ENCODE measurements at places on chromosomes 1 and 21.

DNA sequence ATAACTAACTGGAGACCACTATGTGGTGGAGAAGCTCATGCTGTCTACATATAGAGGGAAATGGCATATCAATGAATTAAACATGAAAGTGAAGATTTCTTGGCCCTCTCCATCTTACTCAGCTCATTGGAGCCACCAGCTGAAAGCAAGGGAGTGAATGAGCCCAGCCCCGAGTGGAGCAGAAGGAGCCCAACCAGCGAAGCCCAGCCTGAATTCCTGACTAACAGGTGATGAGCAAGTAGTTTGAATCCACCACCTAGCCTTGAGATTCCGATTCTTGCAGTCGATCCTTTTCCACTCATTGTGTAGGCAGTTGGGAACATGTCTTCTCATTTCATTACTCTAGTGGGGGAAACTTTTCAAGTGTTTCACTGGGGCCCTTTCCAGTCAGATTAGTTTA is 18.6 kb upstream of the ST6GALNAC3 start:
- DNase-seq, result no peak

GRCh38 chr1:218683242-218683641 is 338.1 kb downstream of the TGFB2 start:
- DNase-seq, result no peak

DNA sequence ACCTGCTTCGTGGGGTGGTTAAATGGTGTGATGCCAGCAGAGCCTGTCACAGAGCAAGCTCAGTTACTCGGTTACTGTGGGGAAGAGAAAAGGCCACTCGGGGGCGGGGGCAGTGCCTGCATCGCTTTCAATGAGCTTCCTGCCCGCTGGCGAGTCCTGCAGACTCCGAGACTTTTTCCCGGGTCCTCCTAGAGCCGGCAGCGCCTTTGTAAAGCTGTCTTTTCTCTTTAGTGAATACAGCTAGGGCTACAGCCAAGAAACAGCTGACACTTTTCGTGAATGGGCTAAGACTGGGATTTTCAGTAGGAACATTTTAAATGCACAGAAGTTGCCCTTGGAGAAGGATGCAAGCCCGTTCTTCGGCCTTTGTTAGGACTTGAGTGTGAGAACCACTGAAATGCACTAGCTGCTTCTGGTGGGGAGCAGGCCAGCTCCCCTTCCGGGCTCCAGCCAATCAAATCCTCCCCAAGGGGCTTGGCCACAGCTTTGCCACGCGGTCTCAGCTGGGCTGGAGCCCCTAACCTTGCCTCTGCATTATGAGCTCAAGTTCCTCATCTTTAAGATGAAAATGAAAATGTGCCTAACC is 23.4 kb upstream of the EFHD2 start:
- DNase-seq, result peak; percentile 14

DNA sequence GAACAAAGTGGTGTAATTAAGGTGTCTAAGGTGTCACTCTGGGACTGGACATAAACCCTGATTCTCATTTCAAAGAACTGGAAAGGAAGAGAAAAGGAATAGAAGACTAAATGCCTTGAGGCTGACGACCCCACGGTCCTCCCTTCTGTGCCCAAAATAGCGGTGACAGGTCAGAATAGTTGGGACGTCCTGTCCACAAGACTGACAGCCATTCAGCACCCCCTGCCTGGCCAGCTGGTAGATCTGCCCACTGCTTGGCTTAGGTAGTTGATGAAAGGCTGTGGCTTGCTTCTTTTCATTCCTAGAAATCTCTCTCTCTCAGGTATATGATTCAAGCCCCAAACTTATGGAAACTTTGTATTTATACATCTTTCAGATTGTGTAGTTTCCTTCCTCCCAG is 26.4 kb upstream of the CREG1 start:
- DNase-seq, result no peak

DNA sequence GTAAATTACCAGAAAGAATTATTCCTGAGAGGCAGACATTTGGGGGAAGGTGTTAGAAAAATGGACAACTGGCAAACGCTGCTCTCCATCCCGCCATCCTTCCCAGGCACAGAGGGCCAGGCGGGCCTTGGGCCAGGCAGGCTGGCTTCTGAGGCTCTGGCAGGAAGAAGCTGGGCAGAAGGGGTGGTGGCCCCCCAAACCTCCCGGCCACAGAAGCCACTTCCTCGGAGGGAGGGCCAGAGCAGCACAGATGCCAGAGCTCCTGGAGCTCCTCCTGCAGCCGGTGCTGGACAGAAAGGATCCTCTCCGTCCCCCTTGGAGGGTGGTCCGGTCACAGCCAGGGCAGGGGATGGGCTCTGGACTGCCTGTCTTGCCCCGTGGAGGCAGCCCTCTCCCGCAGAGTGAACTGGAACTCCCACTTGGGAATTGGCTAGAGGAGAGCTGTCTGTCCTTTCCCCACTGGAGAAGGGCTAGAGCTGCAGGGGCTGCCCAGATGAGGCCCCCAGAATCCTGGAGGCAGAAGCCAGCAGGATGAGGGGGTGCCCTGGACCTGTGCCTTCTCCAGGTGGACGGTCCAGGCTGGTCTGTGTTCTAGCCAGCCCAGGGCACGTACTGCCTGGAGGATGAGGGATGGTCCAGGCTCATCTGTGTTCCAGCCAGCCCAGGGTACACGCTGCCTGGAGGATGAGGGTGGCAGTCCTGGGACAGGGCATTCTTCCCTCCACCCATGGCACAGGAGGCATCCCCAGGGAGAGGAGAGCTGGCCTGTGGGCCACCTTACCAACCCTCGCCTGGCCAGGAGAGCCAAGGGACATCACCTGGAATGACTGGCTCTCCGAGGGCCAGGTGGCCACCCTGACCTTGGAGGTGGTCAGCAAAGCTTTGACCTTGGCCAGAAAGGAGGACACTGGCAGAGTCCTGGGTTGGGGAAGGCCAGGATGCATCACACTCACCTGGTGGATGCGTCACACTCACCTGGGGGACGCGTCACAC is 47.4 kb upstream of the ACTRT2 start:
- DNase-seq, result no peak

DNA sequence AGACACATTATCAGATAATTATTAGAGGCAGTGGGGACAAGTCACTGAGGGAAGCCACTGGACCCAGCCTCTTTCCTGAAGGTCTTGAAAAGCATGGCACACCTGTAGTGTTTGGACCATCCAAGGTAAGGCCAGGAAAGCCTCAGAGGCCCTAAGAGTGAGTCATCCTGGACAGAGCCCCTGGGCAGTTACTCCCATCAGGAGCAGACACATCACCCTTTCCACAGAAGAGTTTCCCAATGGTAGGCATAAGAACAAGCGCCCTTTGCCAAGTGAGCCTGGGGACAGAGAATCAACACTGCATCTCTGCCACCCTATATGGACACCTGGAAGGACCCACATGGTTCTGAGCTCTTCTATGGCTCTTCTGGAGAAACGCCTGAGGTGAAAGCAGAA is 136.0 kb downstream of the PLXNA2 start:
- no peak for DNase-seq

GRCh38 chr1:15311880-15312279 is 64.9 kb downstream of the FHAD1 start:
- DNase-seq, result no peak

DNA sequence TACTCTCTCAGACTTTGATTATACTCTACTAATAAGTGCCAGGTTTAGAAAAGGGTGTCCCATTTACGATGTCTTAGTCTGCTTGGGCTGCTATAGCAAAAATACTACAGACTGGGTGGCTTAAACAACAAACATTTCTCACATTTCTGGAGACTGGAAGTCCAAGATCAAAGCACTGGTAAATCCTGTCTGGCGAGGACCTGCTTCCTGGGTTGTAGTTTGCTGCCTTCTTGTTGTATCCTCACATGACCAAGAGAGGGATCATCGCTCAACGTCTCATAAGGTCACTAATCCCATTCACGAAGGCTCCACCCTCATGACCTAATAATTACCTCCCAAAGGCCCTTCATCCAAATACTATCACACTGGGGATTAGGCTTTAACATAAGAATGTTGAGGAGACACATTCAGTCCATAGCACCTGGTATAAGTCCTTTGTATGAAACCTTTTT is 12.0 kb downstream of the PRDX6 start:
- no peak for DNase-seq
